ENCODE measurements at places on chromosomes 1 and 21.
A peak's percentile ranks its signal among the peaks of the same experiment; 100 is the strongest.

GRCh38 chr1:234604495-234605398, 5.2 kb downstream of the IRF2BP2 start:
- DNase-seq: peak; percentile 13

DNA sequence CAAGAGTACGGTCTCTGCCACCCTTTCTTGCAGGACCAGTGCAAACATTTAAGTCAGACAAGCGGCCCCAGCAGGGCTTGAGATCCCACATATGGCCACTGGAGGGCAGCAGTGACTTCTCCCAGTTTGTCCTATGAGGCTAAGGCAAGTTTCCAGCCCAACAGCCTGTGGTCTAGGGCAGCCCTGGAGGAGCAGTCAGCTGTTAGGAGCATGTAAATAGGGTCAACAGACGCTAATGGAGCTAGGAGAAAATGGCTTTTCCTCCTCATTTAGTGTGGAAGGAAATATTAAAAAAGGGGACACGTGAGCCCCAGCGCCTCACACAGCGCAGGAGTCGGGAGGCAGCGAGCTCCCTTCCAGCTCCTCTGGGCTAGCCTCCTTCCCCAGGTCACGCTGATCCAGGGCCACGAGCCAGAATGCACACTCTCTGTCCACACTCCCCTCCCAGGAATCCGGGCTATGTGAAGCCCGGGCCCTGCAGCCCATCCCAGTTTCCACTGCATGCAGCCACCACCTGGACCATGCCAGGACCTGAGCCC, 95.6 kb downstream of the LAMC2 start:
- DNase-seq: peak; percentile 82

GRCh38 chr21:16211339-16212303, 481.8 kb downstream of the USP25 start:
- no peak for DNase-seq

DNA sequence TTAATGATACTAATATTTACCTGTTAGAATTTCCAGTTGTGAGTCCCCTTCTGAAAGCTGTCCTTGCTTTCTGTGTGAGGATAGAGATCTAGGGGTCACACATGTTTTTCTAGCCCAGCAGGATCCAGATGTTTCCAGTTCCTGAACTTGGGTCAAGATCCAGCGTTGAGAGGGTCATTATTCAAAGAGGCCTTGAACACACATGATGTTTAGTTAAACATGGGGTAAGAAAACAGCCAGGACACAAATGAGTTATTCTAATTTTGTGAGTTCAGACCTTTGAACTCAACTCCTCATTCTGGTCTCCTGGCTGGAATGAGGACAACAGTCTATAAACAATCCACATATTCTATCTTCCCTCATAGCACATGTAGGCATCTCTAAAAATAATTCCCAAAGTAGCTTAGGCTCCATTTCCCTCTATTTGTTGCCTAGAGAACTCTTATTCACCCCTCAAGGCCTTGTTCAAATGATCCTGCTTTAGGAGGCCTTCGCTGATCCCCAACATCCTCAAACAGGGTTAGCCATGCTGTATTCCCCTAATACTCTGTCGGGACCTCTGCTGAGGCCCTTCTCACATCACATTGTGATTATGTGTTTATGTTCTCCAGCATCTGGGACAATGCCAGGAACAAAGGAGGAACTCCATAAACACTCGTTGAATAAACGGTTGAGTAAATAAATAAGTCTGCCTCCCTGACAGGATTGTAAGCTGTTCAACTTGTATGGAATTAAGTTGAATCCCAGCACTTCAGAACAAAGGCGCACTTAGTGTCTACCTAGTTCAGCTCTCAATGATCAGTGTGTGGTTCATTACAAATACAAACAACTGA, 15.0 kb upstream of the KCNN3 start:
- peak; percentile 90 for DNase-seq

DNA sequence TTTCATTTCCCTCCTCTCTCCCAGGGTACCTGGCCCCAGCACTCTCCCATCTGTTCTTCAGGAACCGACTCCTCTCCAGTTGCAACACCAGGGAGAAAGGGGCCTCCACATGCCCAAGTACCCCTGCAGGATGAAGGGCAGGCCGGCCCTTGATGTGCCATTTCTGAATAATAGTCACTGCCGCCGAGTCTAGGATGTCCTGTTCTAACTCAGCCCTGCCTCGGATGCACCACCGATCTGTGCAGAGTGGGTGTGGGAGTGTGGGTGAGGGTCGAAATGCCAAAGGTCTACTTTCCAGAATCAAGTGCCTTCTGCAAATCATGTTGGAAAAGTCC, 25.4 kb upstream of the SPSB1 start:
- DNase-seq: no peak

DNA sequence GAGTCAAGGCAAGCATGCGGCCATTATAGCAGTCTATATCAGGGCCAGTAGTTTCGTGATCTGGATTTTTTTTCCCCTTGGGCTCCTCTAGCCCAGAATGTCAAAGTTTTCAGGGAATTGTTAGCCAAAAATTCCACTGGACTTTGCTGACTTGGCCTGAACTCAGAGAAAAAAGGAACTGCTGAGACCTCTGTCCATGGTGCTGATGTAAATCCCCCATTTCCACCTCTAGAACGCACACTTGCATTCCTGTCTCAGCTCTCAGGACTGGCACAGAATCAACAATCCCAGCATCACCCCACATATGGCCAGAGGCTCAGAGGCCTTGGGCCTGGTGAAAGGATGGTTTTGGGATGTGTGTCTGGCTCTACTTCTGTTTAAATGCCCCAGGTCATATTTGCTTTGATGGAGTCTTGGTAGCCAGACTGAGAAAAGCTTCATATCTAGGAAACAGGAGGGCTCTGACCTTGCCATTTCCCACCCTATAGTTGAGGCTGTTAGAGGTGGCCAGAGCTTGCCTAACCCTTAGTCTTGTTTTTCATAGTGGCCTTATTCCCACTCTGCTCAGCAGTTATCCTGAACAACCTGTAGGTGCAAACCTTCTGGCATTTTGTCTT, 16.9 kb upstream of the EFCAB14 start:
- DNase-seq: no peak

DNA sequence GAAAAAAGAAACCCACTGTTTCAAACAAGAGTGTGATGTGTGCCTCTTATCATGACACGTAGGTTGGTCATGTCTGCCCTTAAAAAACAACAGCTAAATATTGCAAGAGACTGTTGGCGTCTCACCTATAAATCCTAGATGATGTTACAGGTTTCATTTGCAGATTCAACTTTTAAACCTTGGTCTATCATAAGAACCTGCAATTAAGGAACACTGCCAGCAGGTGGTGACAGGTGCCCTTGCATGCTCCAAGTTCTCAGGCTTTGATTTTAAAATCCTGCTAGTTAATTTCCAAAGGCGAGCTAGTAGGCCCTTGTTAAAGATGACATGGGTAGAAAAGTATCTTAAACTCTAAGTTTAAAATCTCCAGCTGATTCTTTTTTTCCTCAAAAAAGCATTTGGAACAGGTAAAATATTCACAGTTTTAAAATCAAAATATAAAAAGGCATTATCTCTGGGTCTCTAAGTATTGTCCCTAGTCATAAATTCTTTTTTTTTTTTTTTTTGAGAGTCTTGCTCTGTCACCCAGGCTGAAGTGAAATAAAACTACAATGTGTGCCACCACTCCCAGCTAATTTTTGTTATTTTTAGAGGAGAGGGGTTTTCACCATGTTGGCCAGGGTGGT, 39.1 kb downstream of the CLSTN1 start:
- peak; percentile 68 for DNase-seq

- no peak for DNase-seq
Observed at GRCh38 chr21:39845571-39846130, 21.6 kb upstream of the PCP4 start.

DNA sequence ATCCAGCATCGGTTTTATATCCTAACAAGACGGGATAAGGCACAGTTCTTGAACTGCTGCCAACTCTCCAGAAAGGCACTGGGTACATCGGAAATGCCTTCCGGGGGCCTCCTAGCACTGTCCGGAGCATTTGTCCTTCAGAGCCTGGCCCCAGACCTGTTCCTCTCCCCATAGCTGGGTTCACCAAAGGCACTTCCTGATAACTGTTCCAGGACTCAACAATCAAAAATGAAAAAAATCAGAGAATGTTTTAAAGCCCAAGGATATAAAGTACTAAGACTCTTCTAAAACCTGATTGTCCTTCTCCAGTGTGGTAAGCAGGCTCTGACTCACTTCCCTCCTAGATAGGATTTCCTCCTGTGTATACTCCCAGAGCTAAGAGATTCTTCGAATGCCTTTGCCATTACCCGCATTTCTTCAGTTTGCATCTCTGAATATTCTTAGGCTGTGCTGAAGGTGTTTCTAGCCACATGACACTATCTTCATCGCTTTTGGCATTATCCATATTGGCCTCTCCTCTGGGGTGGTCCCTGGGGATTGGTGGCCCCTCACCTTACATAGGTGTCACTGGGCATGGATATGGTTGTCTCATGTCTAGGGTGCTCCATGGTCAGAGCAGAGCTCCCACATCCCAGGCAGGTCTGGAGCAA, 112.9 kb downstream of the ZBTB18 start:
- DNase-seq: no peak

DNA sequence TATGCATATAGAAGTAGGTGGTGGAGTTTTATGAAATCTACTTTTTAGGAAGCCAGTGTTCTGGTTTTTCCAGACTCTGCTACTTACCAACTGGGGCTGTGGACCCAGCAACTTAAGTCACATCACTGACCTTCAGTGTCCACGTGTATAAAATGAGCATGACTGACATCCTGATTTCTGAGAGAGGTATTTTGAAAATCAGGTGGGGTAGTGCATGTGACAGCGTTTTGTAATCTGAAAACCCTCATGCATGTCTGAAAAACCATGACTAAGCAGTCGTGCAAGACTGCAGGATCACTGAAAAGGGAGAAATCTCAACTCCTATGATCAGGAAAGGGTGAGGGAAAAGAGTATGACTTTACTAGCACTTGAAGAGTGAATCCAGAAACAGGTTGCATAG, 26.1 kb downstream of the CR1L start:
- DNase-seq: no peak
